Effector memory CD4-positive, alpha-beta T cell (primary cell): ENCODE measurements at places on chromosomes 4 and X.

GRCh38 chr4:144710526-144710912 lies 64.6 kb downstream of the HHIP start:
- no peak for DNase-seq

GRCh38 chrX:107454302-107454701 lies 4.8 kb downstream of the FRMPD3 start:
- no peak for DNase-seq

DNA sequence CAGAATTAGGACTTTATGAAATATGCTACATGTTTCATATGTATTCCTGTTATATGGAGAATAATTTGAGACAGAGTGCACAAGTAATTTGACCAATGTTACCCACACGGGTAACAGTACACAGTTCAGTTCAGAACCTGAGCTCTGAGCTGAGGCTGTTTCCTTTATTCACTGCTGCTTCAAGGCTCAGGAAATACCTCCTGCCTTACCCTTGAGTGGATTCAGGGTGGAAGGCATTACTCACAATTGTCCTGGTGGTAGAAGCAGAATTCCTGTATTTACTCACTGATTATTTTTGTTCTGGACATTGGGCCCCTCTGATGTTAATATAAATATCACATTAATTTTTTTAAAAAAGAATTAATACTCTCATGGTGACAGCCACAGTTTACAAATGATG lies 73.5 kb upstream of the CAMK2D start:
- no peak for DNase-seq

GRCh38 chrX:118519411-118520215 lies 24.0 kb downstream of the DOCK11 start:
- DNase-seq: no peak

DNA sequence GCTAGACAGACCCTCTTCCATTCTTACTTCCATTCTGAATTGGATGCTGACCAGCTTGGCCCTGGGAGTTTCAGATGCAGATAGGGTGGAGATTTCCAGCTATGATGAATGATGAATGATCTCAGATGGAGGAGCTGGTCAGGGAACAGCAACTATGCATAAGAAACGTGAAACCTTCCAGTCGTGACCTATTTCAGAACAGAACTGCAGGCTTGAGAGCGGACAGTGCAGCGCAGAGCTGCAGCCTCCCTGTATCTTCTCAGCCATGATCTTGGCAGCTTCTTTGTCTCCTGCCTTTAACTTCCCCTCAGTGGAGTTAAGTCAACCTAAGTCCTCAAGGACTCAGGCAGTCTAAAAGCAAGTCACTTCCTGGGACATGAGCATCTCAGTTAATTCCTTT lies 43.3 kb upstream of the HAND2 start:
- DNase-seq: no peak

DNA sequence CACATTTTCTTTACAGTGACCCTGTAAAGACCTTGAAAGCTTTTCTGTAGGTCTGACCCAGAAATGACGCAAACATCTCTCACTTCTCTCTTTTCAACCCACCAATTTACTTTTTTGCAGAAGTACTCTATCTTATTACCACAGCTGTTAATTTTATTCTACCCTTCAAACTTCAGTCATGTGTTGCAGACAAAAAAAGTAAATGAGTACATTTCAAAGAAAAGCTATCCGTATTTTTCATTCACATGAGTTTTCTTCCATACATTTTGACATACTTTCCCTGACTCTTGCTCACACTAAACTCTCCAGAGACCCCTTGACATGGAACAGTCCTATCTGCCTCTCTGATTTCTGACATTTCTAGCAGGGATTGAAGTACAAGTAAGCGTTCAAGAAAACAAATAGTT lies 51.7 kb downstream of the SLC7A11 start:
- no peak for DNase-seq

DNA sequence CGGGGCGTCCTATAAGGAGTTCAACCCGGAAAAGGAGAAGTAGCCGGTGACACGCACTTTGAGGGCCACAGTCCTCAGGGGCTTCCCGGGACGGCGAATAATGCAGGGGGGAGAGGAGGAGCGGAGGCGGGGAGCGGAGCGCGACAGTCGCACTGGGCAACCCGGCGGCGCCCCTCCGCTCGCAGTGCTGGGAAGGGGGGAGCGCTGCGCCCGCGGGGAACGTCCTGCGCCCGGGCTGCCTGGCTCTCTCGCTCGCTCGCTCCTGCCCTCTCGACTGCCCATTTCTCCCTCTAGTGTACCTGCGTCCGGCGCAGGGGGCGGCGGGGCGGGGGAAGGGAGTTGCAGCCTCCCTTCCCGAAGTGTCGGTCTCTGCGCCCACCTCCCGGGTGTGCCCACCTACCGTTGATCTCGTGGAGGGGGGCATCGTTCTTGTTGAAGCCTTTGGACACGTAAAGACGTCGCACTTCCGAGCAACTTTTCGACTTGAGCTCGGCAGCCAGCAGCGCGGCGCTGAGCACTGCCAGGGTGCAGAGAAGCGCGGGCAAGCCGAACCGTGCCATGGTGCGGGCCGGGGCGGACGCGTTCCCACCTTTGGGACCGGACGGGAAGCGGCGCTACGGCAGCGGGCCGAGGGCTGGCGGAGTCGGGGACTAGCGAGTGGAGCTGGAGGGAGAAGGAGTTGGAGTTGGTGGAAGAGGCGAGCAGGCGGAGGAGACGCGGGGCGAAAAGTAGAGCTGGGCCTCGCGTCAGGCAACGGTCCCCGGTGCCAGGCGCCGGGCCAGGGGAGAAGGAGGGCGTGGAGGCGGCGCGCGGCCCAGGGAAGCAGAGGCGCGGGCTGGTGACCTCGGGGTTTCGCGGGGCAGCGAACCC lies 648 bp downstream of the GPC4 start:
- DNase-seq: no peak
